Stimulated activated effector memory CD8-positive, alpha-beta T cell treated with anti-CD3 and anti-CD28 coated beads, Interleukin-12 subunit alpha, Interleukin-12 subunit beta, amount 100 ng/mL, for 72 hours (primary cell): ENCODE measurements at places on chromosomes 2 and 18.

DNA sequence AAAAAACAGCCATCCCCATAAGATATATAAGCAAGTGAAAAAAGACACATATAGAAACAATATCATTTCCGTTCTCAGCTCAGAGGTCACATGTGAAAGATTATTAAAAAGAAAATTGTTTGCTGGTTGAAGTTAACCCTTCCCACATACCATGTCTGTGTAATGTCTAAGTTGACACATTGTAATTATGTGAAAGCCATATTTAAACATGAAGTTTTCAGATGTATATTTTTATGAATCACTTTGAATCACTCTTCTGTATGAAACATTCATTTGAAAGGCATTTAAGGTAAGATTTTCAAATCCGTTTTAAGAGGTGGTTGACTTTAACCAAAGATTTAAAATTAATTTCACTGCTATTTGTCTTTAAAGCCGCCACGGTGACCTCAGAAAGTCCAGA is 441.9 kb downstream of the RND3 start:
- no peak for DNase-seq

DNA sequence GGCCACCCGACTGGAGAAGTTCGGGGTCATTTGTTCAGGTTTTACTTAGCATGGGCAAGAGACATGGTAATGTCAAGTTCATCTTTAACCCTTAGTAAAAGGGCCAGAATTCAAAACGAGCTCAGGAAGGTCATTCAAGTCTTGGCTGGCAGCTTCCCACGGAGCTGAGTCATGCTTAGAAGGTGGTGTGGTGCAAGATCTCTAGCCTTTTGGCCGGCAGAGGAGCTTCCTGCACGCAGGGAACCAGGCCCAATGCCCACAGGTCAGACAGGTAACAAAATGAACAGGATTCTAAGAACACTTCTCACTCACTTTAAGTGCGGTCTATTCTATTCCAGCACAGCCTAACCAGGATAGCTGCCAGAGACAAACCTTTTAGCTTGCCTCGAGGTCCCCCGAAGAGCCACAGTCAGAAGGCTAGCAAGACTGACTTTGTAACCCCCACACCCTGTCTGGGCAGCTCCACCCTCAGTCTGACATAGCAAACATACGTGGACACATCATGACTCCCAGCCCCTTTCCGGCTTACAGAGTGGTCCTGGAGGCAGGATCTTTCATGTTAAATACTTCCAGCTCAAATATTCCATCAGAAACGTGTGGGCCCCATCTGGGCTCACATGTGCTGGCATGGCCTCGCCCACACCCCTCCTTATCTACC is 292.7 kb downstream of the BCL11A start:
- no peak for DNase-seq

GRCh38 chr18:53944721-53945120 is 279.7 kb downstream of the MBD2 start:
- DNase-seq = no peak

- DNase-seq = no peak
Observed at GRCh38 chr2:144242311-144242710, 277.6 kb downstream of the ZEB2 start.

GRCh38 chr2:58283931-58284330 is 42.8 kb upstream of the FANCL start:
- DNase-seq = no peak

- no peak for DNase-seq
Observed at GRCh38 chr2:113114224-113114945, 13.0 kb upstream of the IL1RN start.

GRCh38 chr2:14690926-14691325 is 58.4 kb downstream of the LRATD1 start:
- no peak for DNase-seq

GRCh38 chr2:61536180-61536571 is 2.0 kb downstream of the XPO1 start:
- DNase-seq = peak; percentile 61

GRCh38 chr18:72542342-72542741 is 1.8 kb downstream of the CBLN2 start:
- no peak for DNase-seq

- no peak for DNase-seq
Observed at GRCh38 chr2:18741895-18742732, 152.7 kb upstream of the NT5C1B start.

GRCh38 chr2:74010087-74010541 is 25.4 kb downstream of the TET3 start:
- DNase-seq = no peak

DNA sequence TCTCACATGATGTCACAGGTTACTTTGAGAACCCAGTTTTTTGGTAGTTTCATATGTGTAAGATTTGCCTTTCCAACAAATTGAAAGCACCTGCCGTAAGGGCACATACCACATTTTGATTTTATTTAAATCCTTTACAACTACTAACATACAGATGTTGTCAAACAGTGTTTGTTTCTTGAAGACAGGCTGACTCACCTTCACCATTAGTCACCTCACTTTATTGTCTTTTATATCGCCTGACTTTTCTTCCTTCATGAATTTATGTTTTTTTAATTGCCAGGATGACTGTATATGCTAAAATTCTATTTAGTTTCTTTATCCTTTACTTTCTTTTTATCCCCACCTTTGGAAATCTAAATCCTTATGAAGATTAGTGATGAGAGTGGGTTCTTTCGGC is 886.7 kb downstream of the SUCLG1 start:
- no peak for DNase-seq

DNA sequence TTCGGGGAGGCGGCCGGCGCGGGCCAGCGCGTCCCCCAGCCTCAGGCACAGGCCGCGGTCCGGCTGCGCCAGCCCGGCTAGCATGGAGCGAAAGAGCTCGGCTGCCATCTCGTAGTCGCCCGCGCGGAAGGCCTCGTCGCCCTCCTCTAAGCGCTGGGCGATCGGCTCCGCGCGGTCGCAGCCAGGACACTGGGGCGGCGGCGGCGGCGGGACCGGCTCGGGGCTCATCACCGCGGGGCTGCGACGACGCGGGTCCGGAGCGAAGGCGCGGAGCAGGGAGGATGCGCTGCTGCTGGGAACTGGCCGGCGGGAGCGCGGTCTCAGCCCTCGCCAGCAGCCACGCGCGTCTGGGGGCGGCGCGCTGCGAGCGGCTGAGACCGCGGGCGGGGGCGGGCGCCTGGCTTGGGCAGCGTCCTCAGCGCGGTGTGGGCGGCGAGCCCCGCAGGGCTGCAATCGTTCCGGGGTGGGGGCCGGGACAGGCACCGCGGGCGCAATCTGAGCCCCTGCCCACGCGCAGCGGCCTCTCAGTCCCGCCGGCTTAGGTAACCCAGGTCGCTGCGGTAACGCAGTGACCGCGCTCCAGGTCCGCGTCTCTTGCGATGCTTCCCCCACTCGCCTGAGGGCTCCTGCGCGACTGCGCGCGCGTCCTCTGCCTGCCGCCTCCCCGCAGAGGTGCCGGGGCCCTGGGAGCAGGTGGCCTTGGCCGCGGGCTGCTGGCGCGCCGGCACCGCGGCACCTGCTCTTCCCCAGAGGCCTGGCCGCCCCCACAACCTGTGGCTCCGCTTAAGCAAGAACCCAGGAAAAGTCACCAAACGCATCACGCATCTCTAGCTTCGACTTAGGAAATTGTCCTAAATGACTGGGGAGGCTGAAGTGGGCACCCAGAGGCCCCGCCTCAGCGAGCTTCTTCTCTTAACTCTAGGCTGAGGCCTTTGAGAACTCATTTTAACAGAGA is at the start of gene LONRF2:
Gene LONRF2 (minus strand): TSS at position 636 of the 955 bp plus-strand sequence. CDS start 408 bp downstream, at position 228.
- no peak for DNase-seq

DNA sequence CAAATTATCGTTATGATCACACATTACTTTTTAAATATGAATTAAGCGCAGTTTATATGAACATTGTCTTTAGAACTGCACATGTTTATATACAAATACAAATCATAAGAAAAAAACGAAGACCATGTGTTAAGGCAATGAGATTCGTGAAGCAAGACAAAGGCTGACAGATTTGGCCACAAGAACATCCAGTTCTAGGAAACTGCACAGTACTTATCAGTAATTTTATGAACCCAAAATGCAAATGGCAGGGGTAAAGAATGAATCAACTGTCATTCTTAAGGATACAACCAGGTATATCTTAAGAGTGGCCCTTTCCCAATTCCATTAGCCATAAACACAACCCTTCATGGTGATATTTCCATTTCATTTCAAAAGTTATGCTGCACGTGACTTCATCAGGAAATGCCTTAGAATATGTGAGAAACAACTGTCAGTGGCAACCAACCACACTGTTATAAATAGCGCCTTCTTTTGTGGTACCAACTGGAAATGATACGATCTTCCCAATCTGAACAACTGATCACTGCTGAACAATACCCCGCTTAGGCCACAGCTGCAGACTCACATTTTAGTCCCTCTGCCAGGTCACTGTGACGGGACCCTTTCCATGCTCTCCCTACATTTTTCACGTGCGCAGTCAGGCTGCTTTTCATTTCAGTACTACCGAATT is 144.9 kb downstream of the L3MBTL4 start:
- no peak for DNase-seq

- DNase-seq = no peak
Observed at GRCh38 chr18:32335228-32335627, 135.5 kb downstream of the GAREM1 start.
